ENCODE measurements at places on chromosomes 11 and 22.
A peak's percentile ranks its signal among the peaks of the same experiment; 100 is the strongest.

DNA sequence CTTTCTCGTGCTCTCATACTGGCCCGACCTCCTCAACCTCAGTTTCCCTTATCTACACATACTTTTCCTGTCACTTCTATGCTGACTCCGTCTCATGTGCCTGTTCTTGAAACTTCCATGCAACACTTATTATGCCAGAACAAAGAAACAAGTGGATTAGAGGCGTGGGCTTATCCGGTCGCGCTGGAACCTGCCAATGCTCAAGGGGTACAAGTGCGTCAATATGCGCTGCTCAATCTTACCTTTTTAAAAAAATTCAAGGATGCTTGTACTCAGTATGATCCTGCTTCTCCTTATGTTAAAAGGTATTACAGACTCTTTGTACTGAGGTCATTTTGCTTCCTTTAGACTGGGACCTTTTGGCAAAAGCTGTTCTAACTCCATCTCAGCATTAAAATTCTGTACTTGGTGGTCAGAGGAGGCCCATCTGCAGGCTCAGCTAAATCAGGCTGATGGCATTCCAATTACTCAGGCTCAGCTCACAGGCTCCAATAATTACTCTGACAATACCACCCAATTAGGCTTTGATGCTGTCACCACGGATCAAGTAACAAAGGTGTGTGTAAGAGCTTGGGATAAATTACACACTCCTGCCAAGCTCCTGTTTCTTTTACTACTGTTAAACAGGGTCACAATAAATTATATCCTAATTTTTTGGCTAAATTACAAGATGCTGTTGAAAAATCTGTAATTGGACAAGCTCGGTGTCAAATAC, 26.3 kb upstream of the ALDH3B2 start:
- DNase-seq = no peak

DNA sequence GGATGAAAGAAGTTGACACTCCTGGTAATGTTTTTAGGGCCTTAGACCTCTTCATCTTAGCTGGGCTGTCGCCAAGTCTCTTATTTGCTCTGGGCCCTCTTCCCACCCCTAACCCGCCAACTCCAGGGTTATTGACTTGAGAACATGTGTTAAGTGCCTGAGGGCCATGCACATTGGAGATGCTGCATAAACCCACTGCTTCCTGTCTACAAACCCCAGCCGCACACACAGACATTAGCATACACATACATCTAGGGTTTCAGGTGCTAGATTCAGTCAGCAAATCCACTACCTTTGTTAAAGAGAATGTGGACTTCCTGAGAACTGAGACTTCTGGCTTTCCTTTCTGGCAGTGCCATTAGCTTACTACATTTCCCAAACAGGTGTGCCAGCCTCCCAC, 817 bp downstream of the PANX3 start:
- no peak for DNase-seq

- no peak for DNase-seq
Observed at GRCh38 chr11:123233280-123233974, 38.4 kb upstream of the CLMP start.

- no peak for DNase-seq
Observed at GRCh38 chr11:1589996-1590395, 4.9 kb upstream of the KRTAP5-1 start.

- no peak for DNase-seq
Observed at GRCh38 chr22:24191381-24191841, 10.1 kb downstream of the SUSD2 start.

- no peak for DNase-seq
Observed at GRCh38 chr11:3840004-3840869, 522 bp downstream of the RHOG start.

DNA sequence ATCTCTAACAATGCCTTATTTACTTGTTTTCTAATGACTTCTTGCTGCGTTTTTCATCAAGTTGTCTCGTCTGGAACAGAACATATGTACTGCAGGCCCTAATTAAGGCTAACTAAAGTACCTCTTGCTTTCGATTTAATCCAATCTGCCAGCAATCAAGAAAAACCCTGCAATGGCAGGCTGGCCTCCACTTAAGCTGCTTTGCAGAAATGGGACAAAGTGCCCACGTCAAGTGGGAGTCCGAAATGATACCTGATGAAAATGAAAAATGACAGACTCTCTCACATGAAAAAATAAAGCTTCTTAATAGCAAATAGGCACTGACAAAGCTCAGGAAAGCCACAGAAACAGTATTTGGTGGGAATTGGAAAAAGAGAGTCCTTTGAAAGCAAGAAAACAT, 1454.7 kb downstream of the FAM181B start:
- no peak for DNase-seq

GRCh38 chr11:113203141-113203753, 111.1 kb upstream of the TTC12 start:
- DNase-seq = no peak

DNA sequence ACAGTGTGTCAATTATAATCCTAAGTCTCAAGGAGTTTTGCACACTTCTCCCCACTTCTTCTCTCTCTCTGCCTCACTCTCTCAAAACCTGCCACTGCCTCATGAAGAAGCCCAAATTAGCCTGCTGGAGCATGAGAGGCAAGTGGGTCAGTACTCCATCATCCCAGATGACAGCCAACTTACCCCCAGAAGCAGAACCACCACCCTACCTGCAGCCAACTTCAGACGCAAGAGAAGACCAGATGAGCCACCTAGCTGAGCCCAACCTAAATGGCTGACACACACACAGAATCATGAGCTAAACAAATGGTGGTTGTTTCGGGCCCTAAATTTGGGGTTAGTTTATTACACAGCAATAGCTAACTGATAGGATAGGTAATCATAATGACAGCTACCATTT, 61.2 kb downstream of the CD82 start:
- DNase-seq = no peak

DNA sequence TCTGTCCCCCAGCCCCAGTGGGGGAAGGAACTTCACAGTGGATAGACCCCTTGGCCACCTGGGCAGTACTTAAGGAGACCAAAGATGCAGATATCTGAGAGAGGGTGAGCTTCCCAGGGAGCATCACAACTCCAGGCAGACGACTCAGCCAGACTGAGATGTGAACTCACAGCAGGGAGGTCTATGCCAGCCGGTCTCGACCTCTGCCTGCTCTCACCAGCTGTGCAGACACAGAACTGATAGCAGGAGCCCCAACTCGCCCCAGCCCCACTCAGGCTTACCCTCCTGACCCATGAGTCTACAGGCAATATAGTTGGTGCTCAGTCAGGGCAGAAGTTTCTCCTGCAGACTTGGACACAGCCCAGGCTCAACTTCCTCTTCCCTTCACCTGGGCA, 29.7 kb upstream of the ACCSL start:
- no peak for DNase-seq

GRCh38 chr11:23688835-23689234, 808.0 kb upstream of the LUZP2 start:
- DNase-seq = peak; percentile 31

- DNase-seq = no peak
Observed at GRCh38 chr11:132528181-132528580, 1004.1 kb downstream of the OPCML start.

- no peak for DNase-seq
Observed at GRCh38 chr11:35507688-35508087, 17.7 kb downstream of the PAMR1 start.
